ENCODE measurements at places on chromosomes 1 and 21. TPM values are rescaled to one million over a fixed set of nuclear protein-coding genes. Genes with fewer than 3 reads are reported as not detected.
A peak's percentile ranks its signal among the peaks of the same experiment; 100 is the strongest.

Gene AMPD2
- 59.4 TPM for total RNA-seq

Gene SPRR2E
- total RNA-seq, result not detected

- no peaks in the 10 kb centered on the region for H3K27me3 ChIP-seq
- peak; percentile 54 for DNase-seq
- H3K4me3 ChIP-seq, result no peak overlapping the region
Measured at GRCh38 chr1:177307771-177308170, 137.0 kb downstream of the BRINP2 start.

DNA sequence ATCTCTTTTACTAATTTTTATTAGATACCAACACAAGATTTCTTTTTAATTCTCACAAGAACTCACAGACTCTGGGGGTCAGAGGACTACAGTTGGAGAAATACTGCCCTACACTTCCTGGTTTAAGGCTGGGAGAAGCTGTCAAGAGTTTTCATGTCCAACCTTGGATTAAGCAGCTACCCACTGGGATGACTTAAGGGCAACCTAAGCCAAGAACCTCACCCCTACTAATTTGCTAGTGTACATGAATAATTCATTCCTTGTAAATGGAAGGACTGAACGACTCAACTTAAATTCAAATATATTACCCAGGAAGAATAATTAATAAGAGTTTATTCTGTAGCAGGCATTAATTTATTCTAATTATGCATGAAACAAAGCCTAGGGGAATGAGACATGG, 182.3 kb upstream of the C1orf105 start:
- H3K4me3 ChIP-seq, result no peak overlapping the region
- H3K27me3 ChIP-seq, result no peaks in the 10 kb centered on the region
- no peaks in the 10 kb centered on the region for H3K4me1 ChIP-seq

DNA sequence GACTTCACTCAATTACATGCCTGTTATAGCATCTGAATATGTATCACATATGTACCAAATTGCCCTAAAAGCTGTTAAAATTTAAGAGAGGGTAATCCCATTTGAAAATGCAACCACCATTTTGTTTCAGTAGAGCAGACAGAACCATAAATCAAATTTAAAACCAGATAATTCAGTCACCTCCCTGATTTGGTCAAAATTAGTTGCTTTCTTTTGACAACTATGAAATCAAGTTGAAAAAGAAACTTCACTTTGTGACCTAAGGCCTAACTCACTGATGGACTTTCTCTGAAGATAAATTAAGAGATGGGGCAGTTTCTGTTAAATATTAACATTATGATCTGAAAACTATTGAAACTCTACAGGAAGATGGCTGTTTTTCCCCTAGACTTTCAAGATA, 6.7 kb downstream of the GORAB start:
- peaks cover 35% of the 10 kb centered on the region for H3K36me3 ChIP-seq
- H3K4me3 ChIP-seq, result no peak overlapping the region
- peak overlapping the region; percentile 90 for H3K27ac ChIP-seq
- DNase-seq, result no peak
- H3K4me1 ChIP-seq, result peaks cover 28% of the 10 kb centered on the region
- no peaks in the 10 kb centered on the region for H3K27me3 ChIP-seq

- no peaks in the 10 kb centered on the region for H3K27me3 ChIP-seq
- peaks cover 67% of the 10 kb centered on the region for H3K4me1 ChIP-seq
- no peaks in the 10 kb centered on the region for H3K36me3 ChIP-seq
- H3K27ac ChIP-seq, result no peak overlapping the region
Measured at GRCh38 chr1:8666389-8667167, 150.9 kb downstream of the RERE start.

- no peak overlapping the region for H3K4me3 ChIP-seq
- no peaks in the 10 kb centered on the region for H3K4me1 ChIP-seq
- DNase-seq, result peak; percentile 91
- H3K36me3 ChIP-seq, result no peaks in the 10 kb centered on the region
- H3K27ac ChIP-seq, result no peak overlapping the region
Measured at GRCh38 chr1:11598461-11598860, 55.8 kb downstream of the FBXO2 start.

DNA sequence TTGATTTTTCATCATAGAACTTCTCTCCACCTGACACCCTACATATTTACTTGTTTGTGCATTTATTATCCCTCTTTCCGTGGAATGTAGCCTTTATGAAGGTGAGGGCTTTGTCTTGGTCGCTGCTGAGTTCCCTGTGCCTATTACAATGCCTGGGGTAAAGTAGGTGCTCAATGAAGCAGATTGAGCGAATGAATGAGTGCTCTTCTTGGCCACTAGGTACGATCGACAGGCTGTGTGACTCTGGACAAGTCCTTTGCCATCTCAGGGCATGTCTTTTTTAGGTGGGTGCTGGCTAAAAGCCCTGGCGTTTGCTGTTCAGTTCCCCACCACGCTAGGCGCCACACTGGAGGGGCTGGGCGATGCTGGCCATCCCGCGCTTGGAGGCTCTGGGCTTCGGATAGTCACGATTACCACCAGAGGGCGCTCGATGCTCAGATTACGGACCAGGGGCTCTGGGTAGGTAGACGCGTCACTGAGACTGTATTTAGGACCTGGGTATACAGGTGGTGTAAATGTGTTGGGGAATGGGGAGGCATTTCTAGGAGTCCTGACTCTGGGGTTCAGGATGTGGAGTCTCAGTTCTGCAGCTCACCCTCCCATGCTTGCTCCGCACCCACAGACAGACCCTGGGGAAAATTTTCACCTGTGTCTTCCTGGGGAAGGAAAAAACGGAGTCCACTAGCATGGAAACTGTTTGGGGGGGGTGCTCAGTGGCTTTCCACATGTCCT, 71.0 kb upstream of the CSF3R start:
- peaks cover 19% of the 10 kb centered on the region for H3K27me3 ChIP-seq
- no peak for DNase-seq
- H3K4me3 ChIP-seq, result no peak overlapping the region
- no peak overlapping the region for H3K27ac ChIP-seq
- no peaks in the 10 kb centered on the region for H3K4me1 ChIP-seq

DNA sequence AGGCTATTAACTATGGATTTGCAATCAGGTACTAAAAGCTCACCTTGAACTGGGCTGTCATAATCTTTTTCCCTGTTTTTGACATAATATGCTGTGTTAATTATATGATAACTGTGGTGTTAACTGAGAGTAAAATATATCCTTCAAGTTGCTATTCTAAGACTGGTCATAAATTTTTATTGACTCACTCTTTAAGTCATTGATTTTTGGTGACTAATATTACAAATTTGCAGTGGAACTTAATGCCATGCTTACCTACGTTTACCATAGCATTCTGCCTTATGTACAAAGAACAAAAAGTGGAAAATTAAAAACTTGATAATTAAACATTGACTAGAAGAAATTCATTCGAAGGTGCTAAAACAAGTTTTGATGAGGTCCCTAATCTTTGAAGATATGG, 872.4 kb downstream of the BRINP3 start:
- no peak overlapping the region for H3K27ac ChIP-seq
- no peaks in the 10 kb centered on the region for H3K36me3 ChIP-seq
- no peak overlapping the region for H3K4me3 ChIP-seq
- H3K4me1 ChIP-seq, result peaks cover 3% of the 10 kb centered on the region
- no peak for DNase-seq

DNA sequence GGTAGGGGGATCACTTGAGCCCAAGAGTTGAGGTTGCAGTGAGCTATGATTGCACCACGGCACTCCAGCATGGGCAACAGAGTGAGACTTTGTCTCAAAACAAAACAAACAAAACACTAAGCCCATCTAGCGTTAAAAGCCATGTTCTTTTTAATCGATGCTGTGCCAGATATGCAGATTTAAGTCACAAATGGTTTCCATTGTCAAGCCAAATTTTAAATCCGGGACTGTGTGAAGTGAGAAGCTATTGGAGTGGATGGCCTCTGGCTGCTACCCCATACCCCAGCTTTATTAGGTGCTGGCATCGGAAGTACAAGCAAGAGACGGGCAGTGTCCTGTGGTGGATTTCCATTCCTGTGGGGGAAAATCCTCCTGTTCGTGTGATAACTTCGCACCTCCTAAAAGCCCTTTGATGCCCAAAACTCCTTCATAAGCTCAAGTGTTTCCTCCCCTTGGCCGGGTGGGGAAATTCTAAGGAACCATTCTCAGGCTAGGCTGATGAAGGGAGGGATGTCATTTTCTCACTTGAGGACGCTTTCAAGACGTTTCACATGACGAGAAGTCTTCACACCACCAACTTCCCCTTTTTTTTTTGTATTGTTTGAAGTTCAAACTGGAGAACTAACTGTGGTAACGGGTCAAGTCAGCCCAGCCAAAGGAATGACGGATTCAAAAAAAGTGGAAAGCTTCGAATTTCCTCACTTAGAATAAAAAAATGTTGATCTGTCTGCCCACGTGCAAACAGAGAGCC, 140.8 kb downstream of the KAZN start:
- no peaks in the 10 kb centered on the region for H3K36me3 ChIP-seq
- no peaks in the 10 kb centered on the region for H3K27me3 ChIP-seq
- no peak overlapping the region for H3K27ac ChIP-seq
- no peak for DNase-seq
- H3K4me3 ChIP-seq, result no peak overlapping the region

All from osteoblast (primary cell).